ENCODE measurements at places on chromosomes 11 and 22.

DNA sequence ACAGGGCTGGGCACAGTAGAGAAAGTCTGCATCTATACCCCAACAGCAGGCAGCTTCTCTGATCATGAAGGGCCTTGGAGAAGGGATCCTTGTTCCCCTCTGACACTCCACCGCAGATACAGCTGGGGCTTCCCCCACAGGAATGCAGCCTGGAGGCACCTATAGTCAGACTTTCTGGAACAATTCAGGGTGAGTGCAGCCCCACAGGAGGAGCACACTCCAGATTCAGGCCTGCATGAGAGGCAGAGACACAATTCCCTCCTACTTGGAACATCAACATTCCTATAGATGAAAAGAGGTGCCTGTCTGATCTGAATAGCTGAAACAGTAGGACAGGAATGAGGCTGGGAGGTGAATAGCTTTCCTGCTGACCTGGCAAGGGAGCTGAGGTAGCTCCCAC lies 1298.0 kb upstream of the CNTN5 start:
- peak; percentile 34 for DNase-seq

DNA sequence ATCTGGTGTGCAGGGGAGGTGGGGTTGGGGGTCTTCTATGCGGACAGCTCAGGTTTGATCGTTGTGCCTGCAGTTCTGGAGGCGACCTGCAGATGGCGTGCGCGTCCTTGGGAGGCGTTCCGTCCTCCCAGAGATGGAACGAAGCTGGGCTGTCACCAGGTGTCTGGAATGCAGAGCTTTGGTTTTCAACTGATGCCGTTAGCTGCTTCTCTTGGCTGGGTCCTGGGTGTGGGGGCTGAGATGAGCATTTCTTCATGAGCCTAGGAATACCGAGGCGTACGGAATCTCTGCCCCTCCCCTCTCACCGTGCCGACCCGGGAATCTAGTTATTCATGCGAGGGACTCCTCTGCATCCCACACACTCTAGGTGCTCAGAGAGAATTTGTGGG lies 98.6 kb downstream of the CEP164 start:
- peak; percentile 66 for DNase-seq

DNA sequence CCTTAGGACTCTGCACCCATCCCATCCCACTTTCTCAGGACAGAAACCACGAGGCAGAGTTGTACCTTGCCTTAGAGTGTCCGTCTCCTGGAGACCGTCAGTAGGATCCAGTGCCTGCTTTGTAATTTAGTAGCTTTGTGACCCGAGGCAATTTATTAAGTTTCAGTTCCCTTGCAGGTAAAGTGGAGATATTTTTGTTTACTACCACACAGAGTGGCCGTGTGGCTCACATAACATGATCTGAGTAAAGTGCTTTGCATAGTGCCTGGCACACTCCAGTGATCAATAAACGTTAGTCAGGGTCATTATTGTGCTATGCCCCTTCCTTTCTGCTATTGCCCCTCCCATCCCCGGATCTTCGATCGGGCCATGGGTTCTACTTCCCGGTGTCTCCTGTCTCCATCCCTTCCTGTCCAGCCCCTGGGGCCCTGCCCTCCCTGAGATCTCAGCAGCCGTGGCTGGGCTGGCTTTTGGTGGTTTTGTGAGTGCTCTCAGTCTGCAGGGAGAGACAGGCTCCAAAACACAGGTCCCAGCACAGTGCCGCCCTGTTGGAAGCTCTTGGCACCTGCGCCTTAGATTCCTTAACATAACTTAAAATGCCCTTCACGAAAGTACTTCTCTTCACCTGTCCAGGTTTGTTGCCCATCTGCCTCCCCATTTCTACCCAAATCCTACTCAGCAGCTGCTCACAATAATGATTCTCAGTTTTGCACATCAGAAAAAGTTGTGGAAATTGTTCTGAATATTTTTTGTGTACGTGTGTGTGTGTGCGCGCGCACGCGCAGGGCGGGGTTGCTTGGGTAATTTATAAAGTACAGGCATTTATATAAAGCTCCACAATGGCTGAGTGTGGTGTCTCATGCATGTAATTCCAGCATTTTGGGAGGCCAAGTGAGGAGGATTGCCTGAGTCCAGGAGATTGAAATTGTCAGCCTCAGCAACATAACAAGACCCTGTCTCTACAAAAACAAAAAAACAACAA lies 753.7 kb downstream of the NTM start:
- no peak for DNase-seq

GRCh38 chr11:27847496-27847895 lies 147.2 kb upstream of the BDNF start:
- DNase-seq: no peak

DNA sequence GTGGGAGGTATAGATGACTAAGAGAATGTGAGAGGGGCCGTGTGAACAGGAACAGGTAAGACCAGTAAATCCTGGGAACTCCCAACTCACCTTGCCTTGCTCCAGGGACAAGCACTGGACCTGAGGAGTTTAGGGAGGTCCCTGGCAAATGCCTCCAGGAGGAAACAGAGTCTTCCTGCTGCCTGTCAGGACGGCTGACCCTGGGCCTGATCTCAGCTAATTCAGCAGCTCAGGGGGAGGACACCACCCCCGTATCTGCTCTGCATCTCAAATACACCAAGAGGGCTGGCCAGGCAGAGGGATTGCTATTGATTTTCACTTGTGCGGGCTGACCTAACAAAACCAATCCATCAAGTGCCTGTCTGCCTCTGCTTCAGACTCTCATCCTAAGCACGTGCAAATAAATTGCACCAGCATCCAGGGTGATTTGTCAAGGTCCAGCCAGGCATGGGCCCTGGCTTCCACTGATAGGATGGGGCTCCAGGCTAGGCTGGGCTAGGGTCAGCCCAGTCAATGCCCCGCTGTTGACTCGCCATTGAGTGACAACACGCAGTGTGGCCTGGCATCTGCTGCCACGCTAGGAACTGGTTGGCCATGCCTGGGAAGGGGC lies 20.3 kb downstream of the UQCR10 start:
- no peak for DNase-seq

DNA sequence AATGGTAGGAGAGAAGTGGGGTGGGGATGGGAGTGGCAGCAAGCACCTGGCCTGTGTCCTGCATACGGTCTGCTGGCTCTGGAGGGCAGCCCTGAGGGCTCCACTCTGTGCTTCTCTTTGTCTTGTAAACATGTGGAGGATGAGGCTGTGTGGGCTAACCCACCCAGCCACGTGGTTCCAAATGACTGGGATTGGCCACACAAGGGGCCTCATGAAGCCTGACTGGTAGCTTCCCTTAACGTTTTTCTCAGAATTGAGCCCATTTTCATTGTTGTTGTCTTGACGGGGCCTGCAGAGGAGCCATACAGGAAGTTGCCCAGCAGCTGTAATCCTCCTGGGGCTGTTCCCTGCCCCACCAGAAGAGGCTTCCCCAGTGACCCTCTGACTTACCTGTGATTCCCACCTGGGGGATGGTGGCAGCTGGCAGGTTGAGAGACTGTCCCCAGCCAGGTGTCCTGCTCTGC lies 18.0 kb downstream of the DERL3 start:
- no peak for DNase-seq

GRCh38 chr11:35735903-35736302 lies 73.3 kb downstream of the TRIM44 start:
- no peak for DNase-seq

DNA sequence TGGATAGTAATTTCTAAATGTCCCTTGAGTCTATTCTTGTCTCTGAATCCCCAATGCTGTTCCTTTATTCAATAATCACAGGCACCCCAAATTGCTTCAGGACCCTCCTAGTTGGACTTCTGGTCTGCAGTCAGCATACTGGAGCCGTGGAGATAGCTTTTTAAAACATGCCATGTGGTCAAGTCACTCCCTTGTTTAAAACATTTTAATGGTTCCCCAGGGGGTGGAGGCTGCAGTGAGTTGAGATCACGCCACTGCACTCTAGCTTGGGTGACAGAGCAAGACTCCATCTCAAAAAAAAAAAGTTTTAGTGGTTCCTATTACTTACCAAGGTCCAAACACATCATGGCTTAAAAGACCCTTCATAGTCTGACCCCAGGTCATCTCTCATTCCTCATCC lies 220.3 kb downstream of the ADAMTS15 start:
- DNase-seq: no peak

GRCh38 chr11:81870066-81870412 lies 863.6 kb downstream of the FAM181B start:
- peak; percentile 6 for DNase-seq

- DNase-seq: no peak
Measured at GRCh38 chr11:75429641-75429901, 3.4 kb downstream of the KLHL35 start.

DNA sequence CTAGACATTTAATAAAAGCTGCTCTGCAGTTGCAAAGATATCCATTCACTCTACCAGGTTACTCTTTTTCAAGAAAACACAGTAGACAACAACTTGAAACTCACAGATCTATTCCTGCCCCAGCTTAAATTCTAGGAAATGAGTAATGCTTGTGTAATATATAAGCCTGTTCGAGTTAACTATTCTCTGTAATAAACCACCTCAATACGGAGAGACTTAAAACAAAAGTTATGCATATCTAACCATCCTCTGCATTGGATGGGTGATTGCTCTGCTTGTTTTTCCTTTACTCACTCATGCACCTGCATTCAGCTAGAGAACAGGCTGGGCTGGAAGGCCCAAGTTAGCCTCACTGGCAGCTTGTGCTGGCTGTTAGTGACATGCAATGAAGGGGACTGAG lies 13.3 kb downstream of the LRRC4C start:
- no peak for DNase-seq

- DNase-seq: no peak
Measured at GRCh38 chr22:30643055-30643875, 7.7 kb downstream of the SLC35E4 start.

Data from choroid plexus epithelial cell (primary cell).